ENCODE measurements at places on chromosomes 12 and 14. TPM values are rescaled to one million over a fixed set of nuclear protein-coding genes. Genes with fewer than 3 reads are reported as not detected.

- ATAC-seq: no peak
Measured at GRCh38 chr14:23727566-23728335, 91.6 kb downstream of the DHRS2 start.

GRCh38 chr14:63510538-63510937 is 32.6 kb downstream of the PPP2R5E start:
- ATAC-seq: no peak

GRCh38 chr14:91317381-91318308 is 73.1 kb upstream of the GPR68 start:
- ATAC-seq: peak; percentile 66

- no peak for ATAC-seq
Measured at GRCh38 chr12:107774349-107775029, at the start of gene ASCL4. Gene ASCL4 (plus strand): TSS chr12:107774704. CDS start chr12:107775219, 515 bp downstream.

- ATAC-seq: no peak
Measured at GRCh38 chr12:128353301-128353700, 86.3 kb downstream of the TMEM132C start.

GRCh38 chr12:123621619-123622530 is 11.6 kb downstream of the EIF2B1 start:
- ATAC-seq: no peak

- peak; percentile 49 for ATAC-seq
Measured at GRCh38 chr12:49293056-49293956, 1.6 kb upstream of the PRPH start.

- no peak for ATAC-seq
Measured at GRCh38 chr14:51487848-51488247, 163.9 kb upstream of the FRMD6 start.

DNA sequence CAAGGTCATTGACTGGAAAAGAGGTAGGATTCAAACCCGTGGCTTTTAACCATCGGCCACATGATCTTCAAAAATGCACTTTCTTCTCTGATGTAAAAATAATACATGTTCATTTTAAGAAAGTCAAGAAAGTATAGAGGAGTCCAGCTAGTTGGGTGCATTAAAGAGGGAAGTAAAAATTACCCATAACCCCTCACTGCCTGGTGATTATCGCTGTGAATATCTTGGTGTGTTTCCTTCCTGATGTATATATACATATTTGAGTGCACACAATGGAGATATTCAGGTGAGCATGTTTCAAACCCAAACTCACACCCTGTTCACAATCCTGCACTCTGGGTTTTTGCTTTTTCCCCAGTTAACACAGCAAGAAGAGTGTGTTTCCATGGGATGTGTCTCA is 47.5 kb upstream of the OAS1 start:
- no peak for ATAC-seq

- ATAC-seq: no peak
Measured at GRCh38 chr12:14577344-14577743, 9.7 kb upstream of the PLBD1 start.

GRCh38 chr12:49797449-49797776 is 30.8 kb downstream of the NCKAP5L start:
- no peak for ATAC-seq

DNA sequence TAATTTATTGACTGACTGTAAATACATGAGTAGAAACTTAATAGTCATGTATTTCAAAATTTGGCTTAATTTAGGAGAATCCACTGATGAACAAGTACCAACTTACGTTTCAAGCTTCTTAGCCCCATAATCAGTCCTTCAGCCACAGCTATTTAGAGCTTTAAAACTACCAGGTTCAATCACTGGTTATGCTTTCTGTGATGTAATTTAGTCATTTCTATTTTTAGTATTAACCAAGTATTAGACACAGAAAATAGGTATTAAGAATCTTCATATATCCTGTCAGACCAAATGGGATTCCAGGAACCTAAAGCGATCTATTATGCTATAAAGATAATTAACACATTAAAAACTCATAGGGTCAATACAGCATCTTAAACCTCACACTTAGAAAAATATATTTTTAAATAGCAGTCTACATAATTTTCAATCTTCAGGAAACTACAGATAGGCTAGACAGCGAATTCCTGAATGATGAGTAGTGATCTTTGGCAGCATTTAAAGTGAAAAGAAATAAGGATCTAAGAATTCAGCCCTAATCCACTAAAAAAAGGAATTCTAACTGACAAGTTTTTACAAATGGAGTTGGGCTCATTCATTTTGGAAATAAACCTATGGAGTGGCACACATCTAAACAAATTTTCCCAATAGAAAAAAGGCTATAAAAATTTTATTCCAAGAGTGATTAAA is 51.5 kb downstream of the ZC3H14 start:
- ATAC-seq: no peak

DNA sequence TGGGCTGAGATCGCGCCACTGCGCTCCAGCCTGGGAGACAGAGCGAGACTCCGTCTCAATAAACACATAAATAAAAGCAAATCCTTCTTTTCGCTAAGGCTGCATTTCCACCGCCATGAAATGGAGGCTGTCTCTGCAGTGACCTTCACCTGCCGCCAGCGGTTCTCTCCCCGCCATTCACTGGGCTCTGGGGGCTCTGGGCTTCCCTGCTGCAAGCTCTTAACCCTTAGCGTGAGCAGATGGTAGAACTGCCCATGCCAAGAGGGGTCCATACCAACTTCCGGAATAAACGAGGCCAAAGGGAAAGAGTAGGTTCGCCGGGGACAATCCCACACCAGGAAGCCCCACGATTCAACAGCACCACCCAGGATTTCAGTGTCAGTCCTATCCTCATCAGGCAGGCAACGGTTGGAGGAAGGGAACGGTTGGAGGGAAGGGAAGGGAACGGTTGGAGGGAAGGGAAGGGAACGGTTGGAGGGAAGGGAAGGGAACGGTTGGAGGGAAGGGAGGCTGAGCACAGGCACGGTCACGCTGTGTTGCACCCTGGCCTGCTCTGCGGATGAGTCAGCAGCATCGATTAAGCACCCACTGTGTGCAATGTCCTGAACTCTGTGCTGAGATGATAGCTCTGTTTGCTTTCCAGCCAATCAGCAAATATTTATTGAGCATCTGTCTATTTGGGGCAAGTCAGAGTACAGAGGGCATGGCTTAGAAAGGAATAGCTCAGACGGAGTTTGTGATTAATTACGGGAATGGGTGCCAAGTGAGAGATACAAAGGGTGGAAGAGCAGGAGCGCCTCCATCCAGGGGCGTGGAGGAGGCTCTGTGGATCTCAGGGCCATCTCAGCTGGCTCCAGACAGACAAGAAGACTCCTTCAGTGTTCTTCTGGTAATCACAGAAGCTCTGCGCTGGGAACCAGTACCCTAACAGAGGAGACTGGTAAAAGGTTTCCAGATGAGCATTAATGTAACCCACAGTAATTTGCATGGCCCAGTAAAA is 77.9 kb downstream of the NINJ2 start:
- ATAC-seq: no peak

GRCh38 chr12:54593135-54593534 is 4.7 kb upstream of the PPP1R1A start:
- no peak for ATAC-seq

- no peak for ATAC-seq
Measured at GRCh38 chr14:72855913-72856312, 38.0 kb downstream of the DPF3 start.

DNA sequence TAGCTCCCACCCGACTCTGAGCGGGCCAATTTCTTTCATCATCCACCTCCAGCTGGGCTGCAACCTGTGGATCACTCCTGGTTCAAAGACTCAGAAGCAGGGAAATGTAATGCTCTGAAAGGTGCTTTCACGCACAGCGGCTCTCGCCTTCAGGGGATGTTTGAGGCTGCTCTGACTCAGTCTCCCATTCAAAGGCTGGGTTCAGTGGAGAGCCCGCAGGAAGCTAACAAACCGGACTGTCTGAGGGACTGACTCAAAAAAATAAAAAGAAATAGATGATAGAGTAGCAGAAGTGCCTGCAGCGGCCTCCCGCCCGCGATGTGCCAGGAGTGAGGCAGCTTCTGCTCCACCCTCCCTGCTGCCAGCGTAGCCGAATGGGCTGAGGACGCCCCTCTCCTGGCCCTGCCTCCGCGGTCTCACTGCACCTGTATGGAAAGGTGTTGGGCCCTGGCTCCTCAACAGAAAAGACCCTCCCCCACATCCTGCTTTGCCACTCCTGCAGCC is 98.0 kb downstream of the GCH1 start:
- ATAC-seq: no peak

GRCh38 chr12:49200919-49201594 is 12.2 kb upstream of the TUBA1A start:
- ATAC-seq: peak; percentile 92

GRCh38 chr12:65495233-65495632 is 216.8 kb downstream of the MSRB3 start:
- ATAC-seq: no peak

Gene HOXC4
- 3.1 TPM for total RNA-seq

Gene SLC38A6
- total RNA-seq: 18.6 TPM

Gene NUAK1
- 27.7 TPM for total RNA-seq

Gene SERPINA9
- not detected for total RNA-seq

Gene SMIM41
- 4.2 TPM for total RNA-seq
